ENCODE measurements at places on chromosomes 3 and 15.

DNA sequence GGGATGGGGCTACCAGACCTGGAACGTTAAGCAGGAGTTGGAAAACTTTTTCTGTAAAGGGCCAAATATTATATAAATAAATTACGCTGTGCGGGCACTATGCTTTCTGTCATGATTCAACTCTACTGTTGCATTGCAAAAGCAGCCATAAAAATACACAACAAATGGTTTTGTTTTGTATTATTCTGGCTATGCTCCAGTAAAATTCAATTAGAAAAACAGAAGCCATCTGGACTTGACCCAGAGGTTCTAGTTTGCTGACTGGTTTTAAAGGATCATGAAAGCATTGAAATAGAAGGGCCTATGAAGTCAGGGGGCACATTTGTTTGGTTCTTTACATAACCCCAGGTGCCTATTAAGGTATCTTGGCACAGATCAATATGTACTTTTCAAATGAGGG is 647.4 kb upstream of the LMCD1 start:
- DNase-seq: no peak

GRCh38 chr3:108037770-108038169 is 53.1 kb downstream of the CD47 start:
- DNase-seq: no peak

GRCh38 chr3:126135071-126135405 is 45.3 kb downstream of the ALDH1L1 start:
- no peak for DNase-seq

DNA sequence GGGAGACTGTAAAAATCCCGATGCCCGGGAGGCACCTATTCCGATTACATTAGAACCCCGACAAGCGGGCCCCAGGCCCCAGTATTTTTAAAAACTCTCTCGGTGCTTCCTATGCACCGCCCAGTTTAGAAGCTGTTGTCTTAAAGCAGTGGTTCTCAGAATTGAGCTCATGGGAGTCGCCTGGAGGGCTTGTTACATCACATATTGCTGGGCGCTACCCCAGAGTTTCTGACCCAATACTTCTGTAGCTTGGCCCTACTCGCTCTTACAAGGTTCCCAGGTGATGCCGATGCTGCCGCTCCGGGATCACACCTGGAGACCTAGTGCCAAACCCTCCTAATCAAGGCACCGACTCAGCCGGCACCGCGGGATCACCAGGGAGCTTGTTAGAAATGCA is 35.2 kb downstream of the CPN2 start:
- no peak for DNase-seq

DNA sequence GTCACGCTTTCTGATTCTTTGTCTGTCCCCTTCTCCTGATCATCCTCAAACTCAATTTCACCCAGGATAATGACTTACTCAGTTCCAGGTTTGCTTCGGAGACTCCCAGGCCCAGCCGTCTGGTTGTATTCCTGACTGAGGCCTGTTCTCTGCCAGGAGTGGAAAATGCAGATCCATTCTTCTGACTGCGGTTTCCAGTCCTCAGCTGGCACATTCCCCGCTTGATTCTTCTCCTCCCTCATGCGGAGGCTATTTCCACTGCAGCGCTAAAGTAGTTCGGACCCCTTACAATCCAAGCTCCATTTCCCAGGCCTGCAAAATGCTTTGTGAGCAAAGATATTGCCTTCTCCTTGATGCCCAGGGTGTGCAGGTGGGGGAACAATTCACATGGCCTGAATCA is 47.2 kb upstream of the GALNT15 start:
- DNase-seq: no peak

GRCh38 chr3:81839504-81840094 is 78.2 kb upstream of the GBE1 start:
- DNase-seq: no peak

GRCh38 chr15:45197512-45197911 is 9.7 kb upstream of the SHF start:
- DNase-seq: no peak

DNA sequence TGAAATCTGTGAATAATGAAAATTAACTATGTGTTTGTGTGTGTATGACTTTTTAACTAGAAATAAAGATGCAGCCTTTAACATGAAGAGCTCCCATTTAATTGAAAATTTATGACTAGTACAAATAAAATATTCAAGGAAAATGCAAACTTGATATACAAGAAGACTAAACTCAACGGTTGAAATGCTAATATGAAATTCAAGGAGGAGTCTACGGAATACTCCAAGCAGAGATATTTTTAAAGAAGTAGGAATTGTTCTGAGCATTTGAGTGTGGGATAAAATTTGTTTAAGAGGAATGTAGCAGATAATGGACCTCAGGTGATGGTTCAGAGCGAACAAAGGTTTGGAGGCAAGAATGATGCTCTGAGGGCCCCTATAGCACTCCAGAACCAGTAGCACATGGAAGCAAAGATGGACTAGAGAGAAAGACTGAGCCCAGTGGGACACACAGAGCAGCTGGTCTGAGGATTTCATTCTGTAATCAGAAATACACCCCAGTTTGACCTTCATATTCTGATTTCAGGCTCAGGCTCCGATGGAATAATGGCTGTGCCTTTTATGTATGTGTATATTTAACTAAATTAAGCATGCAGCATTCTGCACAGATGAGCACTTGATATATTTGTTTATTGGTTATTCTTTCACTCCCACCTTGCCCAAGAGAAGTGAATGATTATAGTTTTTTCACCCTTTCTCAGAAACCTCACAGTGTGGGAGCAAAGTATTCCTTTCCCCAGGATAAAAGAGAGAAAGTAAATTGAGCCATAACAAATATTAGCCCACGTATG is 227.1 kb downstream of the ZPLD1 start:
- DNase-seq: no peak

All from stimulated activated CD4-positive, alpha-beta T cell treated with anti-CD3 and anti-CD28 coated beads, TNF-alpha, amount 100 ng/mL, for 24 hours (primary cell).